ENCODE measurements at places on chromosomes 3 and 15.

DNA sequence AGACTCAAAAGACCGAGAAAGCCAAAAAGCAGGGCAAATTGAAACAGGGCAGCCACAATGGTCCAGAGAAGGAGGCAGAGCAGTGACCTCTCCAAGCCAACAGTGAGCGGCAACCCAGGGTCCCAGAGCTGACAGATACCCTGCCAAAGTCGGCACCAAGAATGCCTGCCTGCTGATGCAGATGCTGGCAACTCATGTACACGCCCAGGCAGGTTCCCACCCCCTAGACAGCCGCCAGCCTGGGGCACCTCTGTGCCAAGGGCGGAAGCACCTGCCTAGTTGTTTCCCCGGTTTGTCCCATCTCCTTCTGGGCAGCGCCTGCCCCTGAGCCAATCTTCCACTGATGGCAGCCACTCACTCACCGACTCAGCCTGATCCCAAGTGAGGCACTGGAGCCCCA lies 22.1 kb downstream of the KLHL25 start:
- DNase-seq, result no peak

GRCh38 chr3:192812743-192813383 lies 85.5 kb upstream of the FGF12 start:
- DNase-seq, result no peak

DNA sequence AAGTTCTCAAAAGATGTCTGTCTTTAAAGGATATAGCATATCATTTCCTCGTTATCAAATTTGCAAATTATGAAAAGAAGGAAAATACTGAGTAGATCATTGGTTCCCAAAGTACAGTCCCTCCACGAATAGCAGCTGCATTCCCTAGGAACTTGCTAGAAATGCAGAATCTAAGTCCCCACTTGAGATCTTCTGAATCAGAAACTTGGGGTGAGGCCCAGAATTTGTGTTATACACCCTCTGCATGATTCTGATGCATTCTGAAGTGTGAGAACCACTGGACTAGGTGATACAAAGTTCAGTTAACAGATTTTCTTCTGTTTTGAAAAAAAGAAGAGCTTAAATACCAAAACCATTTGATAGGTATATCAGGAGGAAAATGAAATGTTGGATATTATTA lies 77.1 kb downstream of the SLC25A26 start:
- DNase-seq, result no peak

- no peak for DNase-seq
Measured at GRCh38 chr3:47405820-47406761, 25.3 kb downstream of the PTPN23 start.

DNA sequence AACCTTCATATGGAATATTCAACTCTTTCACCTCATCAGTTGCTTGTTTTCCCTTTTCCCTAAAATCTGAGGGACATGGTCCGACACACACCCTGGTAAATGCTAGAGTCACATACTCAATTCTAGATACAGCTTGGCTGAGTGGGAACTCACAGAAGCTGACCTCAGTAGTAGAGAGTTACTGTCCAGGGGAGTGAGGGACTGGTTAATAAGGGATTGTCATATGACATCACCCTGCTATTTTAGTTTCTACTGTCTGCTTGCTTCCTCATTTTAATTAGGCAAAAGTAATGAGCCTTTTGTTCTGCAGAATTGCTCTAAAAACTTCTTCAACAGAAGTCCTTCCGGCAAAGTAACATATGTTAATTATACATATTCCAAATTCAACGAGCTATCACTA lies 244.5 kb downstream of the ZIC4 start:
- DNase-seq, result no peak

DNA sequence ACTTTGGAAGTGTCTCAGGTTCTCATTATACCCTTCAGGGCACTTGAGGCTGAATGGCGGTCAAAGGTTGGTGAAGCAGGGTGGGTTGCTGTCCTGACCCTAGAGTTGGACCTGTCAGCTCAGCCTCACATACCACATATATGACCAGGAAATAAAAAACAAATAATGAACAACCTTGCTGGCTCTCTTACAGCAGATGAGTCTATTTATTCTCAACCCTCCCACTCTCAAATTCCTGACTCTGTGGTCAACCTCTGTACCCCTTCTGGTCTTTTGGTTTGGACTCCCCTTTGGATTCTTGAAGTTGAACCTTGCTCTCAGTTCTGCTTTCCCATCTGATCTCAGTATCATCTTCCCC lies 16.9 kb downstream of the PPP2R3A start:
- no peak for DNase-seq

- DNase-seq, result no peak
Measured at GRCh38 chr15:51328926-51329325, 9.5 kb downstream of the CYP19A1 start.

DNA sequence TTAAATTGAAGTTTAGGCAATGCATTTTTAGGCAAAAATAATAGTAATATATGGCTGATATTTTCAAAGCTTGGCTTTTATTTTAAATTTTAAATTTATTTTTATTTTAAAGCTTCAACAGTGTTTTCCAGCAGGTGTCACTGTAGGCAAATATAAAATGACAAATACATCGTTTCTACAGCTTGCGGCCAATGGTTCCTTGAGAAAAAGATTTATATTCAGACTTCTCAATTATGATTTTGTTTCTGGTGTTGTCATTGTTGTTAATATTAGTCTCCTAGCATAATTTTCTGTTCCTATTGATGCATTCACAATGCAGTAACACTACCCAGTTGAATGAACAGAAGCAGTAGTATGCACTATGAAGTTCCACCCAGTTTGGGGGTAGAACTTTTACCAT lies 220.7 kb upstream of the DNAJC19 start:
- no peak for DNase-seq

- DNase-seq, result no peak
Measured at GRCh38 chr3:18247139-18247695, 177.9 kb downstream of the SATB1 start.

DNA sequence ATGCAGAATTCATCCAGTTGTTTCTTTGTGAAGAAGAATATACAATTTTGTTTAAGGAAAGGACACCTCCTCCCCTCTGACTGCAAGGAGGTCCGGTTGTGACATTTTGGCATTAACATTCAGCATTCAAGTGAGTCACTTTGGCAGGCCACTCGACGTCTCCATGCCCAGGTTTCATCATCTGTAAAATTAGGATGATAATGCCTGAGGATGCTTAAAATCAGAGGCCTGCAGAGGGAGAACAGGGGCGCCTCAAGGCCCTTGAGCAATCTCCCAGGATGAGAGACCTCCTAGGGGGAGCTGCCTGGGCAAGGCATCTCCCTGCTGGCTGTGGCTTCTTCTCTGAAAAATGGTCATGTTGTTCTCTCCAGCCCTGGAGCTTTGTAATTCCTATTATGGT lies 236.0 kb downstream of the CACNA2D3 start:
- no peak for DNase-seq

DNA sequence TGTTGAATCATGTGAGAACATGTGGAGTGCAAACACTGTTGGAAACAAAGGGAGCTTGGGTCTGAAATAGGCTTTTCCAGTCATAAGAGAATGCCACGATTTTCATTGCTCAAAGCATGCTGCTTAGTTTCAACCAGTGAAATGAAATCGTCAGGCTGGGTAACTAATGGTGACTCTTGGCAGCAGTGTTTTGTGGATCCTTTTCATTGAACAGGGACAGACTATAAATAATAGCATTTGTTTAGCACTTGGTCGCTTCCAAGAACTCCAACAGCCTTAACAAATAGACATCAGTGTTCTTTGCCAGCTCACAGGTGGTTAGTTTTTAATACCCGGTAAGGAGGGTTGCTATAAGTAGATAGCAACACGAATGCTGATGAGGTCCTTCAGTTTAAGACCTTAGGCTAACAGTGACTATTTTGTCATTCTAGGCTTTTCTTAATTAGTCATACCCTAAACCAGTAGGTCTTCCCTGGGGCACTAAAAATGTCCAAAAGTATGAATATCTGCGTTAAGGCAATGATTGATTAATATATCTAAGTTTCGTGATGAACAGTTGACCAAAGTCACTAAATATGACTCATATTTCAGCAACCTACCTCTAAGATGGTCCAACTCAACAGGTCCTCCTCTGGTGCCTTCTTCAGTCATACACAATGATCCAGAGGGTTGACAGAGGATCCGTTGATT lies 15.8 kb downstream of the TP63 start:
- DNase-seq, result no peak

GRCh38 chr3:31213869-31214486 lies 318.7 kb upstream of the STT3B start:
- no peak for DNase-seq

GRCh38 chr15:88043396-88043795 lies 213.1 kb downstream of the NTRK3 start:
- no peak for DNase-seq

DNA sequence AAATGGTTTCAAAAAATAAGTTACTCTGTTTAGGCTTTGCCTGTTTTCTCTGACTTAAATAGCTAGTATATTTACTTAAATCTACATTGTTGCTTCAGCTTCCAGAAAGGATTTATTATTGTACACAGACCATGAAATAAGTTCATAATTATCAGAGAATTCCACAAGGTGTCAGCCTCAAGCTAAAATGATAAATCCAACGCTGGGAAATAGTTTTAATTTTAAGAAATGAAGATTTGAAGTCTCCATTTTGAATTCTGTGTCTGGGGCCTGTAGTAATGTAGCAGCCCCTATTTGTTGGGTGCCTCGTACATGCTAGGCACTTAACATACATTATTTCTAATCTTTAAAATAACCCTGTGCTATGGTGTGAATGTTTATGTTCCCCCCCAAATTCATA lies 92.6 kb upstream of the KCNMB2 start:
- DNase-seq, result no peak

GRCh38 chr15:76566276-76566675 lies 229.7 kb downstream of the ISL2 start:
- no peak for DNase-seq

GRCh38 chr3:8113626-8114025 lies 388.0 kb upstream of the LMCD1 start:
- no peak for DNase-seq

- DNase-seq, result no peak
Measured at GRCh38 chr3:127858937-127859336, 36.6 kb upstream of the MGLL start.

DNA sequence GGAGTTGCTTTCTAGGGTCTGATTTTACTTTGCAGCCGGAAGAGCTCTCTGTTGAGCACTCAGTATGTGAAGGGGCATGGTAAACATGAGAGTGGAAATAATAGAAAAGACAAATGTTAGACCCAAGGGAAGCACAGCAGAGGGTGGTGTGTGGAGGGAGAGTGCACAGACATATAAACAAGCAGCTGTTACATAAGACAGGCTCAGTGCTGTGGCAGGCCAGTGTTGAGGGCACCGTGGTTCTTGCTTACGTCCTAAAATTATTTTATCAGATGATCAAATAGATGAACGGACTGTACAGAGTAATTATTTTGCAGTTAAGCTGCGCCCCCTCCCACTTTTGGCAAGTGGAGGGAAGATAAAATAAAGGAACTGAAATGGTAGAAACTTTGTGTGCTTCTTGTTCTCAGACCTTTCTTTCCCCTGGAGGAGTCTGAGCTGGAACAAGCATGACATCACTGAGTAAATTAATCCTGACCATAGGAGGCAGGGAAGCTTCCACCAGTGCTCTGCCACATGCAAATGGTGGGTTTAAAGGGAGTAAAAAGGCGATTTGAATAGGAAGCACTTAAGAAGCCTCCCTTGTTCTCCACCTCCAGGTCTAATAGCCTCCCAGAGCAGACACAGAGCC lies 205.6 kb downstream of the IL20RB start:
- DNase-seq, result no peak

- DNase-seq, result no peak
Measured at GRCh38 chr3:18346097-18346496, 79.0 kb downstream of the SATB1 start.

- no peak for DNase-seq
Measured at GRCh38 chr3:134083626-134084241, 54.0 kb upstream of the SLCO2A1 start.

DNA sequence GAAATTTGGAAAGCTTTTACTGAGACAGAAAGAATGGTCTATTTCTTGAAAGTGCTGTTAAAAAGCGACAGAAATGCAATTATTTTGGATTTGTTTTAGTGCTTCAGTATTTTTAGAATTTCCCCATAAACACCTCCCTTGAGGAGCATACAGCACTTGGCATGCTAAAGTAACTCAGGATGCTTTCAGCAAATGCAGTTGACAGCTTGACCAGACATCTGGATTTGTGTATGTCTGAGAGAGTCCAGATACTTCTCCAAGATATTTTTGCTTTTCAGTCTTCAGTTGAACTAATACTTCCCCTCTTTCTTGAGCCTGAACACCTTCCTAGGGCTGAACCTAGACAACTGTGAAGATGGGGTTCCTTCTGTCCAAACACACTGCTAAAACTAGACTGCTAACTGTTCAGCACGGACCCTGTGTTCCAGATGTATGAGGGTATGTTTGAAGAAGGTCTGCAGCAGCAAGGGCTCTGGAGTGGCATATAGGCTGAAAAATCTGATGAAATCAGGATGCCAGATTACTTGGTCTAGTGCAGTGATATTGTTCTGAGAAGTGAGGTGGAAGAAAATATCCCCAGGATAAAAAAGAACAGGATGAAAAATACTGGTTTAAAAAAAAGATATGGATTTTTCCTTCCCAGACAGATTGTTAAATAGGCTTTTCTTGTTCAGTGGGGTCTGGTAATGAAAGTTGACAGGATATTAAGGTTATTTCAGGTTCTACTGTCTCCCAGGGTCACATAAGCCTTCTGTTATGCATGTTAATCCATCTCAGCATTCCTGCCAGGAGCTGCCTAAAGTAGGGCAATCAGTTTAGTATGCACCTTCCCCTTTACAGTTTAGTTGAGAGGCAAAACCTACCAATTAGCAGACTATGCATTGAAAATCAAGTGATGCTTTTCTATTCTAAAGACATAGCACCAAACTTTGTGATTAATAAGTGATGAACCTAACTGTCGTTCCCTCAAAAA lies 516.9 kb upstream of the TBL1XR1 start:
- no peak for DNase-seq

- no peak for DNase-seq
Measured at GRCh38 chr3:133540896-133541674, 32.4 kb upstream of the CDV3 start.

- no peak for DNase-seq
Measured at GRCh38 chr3:124230998-124231397, 239.1 kb upstream of the ROPN1 start.

DNA sequence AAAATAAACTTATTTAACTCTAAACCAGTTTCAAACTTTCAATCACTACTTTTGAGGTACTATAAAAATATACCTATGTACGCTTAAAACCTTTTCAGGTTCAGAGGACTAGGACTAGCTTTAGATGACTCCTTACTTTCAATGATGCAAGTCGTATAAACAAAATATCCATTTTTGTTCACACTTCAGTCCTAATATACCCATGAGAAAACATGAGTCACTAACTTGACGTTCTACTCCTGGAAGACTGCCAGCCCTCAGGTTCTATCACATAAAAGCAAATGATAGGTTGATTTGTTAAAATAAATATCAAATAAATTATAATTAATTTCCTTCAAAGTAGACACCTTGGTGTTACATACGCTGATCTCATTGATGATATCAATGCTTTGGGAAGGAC lies 10.6 kb upstream of the P3H2 start:
- no peak for DNase-seq

- DNase-seq, result no peak
Measured at GRCh38 chr3:141392897-141393734, 24.8 kb downstream of the ZBTB38 start.

- DNase-seq, result no peak
Measured at GRCh38 chr3:137768361-137769321, 4.5 kb downstream of the SOX14 start.

GRCh38 chr3:17847156-17847555 lies 104.7 kb upstream of the TBC1D5 start:
- no peak for DNase-seq

Data from NCI-H1436 treated with DMSO at 0.1 percent for 48 hours (cell line).